ENCODE measurements at places on chromosomes 2 and 18. TPM values are rescaled to one million over a fixed set of nuclear protein-coding genes. Genes with fewer than 3 reads are reported as not detected.

SLC40A1 gene
- total RNA-seq, result 24.8 TPM

SERPINB13 gene
- total RNA-seq, result not detected

ACTR1B gene
- total RNA-seq, result 56.5 TPM

GKN2 gene
- total RNA-seq, result not detected

DNA sequence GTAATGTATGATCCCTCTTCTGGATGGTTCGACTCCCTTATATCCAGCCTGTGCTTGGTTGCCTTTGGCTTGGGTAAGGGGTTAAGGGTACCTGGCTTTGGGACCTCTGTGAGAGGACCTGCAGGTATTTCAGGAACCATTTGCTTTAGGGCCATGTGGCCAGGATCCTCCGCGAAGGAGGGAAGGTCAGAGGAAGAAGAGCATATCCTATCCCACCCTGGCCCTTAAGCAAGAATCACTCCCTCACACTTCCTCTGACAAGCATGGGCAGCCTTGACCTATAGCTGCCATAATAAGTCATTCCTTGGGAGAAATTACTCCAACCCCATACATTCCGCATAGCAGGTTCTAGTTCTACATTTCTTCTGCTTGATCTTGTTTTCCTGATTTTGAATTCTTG lies 59.1 kb upstream of the TXNDC2 start:
- DNase-seq, result no peak
- no peaks in the 10 kb centered on the region for H3K27me3 ChIP-seq
- no peak overlapping the region for H3K27ac ChIP-seq
- peaks cover 34% of the 10 kb centered on the region for H3K4me1 ChIP-seq
- H3K4me3 ChIP-seq, result no peak overlapping the region

- H3K27ac ChIP-seq, result no peak overlapping the region
- no peak overlapping the region for H3K4me3 ChIP-seq
- no peak for DNase-seq
- no peaks in the 10 kb centered on the region for H3K4me1 ChIP-seq
- H3K27me3 ChIP-seq, result no peaks in the 10 kb centered on the region
- no peaks in the 10 kb centered on the region for H3K36me3 ChIP-seq
These were observed 12.8 kb downstream of the CD302 start for GRCh38 chr2:159785195-159785594.

- H3K27ac ChIP-seq, result no peak overlapping the region
- DNase-seq, result no peak
- H3K36me3 ChIP-seq, result no peaks in the 10 kb centered on the region
- H3K4me3 ChIP-seq, result no peak overlapping the region
- H3K4me1 ChIP-seq, result no peaks in the 10 kb centered on the region
These were observed 170.5 kb downstream of the CDH20 start for GRCh38 chr18:61503688-61504087.

BOLL gene
- 8.1 TPM for total RNA-seq

- H3K27me3 ChIP-seq, result no peaks in the 10 kb centered on the region
- DNase-seq, result no peak
- no peak overlapping the region for H3K4me3 ChIP-seq
- no peaks in the 10 kb centered on the region for H3K4me1 ChIP-seq
- no peak overlapping the region for H3K27ac ChIP-seq
These were observed 142.1 kb downstream of the ASXL3 start for GRCh38 chr18:33720133-33720532.

DNA sequence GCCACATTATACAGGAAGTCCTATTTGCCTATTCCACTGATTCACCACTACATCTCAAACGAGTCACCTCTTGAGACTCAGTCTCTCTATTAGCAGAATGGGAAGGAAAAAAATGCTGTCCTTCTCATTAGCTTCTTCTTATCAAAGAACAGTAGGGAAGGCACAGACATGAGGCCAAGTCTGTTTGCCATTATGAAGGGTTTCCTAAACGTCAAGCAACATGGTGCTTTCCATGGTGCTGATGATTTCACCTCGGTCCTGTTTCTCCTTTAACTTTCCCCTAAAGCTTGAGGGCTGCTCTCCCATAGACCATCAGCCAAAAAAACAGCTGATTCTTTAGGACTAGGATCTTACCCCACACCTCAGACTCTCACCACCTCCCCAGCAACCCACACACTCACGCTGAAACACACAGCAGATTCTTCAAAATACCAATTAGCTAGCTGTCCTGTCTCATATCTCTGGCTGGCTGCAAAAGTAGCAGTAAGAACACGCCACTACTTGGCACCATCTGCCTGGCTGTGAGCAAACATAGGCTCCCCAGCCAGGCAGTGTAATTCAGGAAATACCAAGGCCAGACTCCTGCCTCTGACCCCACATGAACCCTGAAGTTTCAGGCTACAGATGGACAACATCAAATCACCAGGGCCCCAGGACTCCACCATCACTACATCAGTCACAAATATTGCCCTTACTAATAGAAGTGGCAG lies 30.5 kb downstream of the GALNT14 start:
- no peak overlapping the region for H3K27ac ChIP-seq
- H3K36me3 ChIP-seq, result no peaks in the 10 kb centered on the region
- H3K27me3 ChIP-seq, result no peaks in the 10 kb centered on the region

- H3K27ac ChIP-seq, result no peak overlapping the region
- H3K27me3 ChIP-seq, result no peaks in the 10 kb centered on the region
- H3K4me1 ChIP-seq, result no peaks in the 10 kb centered on the region
- no peak overlapping the region for H3K4me3 ChIP-seq
- no peak for DNase-seq
These were observed 948.2 kb upstream of the FAM98A start for GRCh38 chr2:34547340-34547739.

DNA sequence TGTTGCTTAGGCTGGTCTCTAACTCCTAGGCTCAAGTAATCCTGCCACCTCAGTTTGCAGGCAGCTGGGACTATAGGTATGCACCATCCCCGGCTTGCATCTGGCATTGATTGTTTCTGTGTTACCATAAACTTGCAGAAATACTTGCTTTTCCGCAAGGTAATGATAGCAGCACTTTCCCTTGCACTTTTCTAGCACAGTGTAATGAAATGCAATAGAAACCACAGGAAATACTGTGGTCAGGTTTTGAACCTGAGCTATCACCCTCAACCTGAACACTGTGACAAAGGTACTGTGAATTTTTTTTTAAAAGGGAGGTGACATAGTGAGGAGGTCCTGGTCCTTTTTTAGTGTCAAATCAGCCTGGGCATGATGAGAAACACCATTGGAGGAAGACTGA lies 38.3 kb downstream of the DHRS9 start:
- no peaks in the 10 kb centered on the region for H3K4me1 ChIP-seq
- H3K36me3 ChIP-seq, result no peaks in the 10 kb centered on the region
- no peak for DNase-seq
- no peak overlapping the region for H3K4me3 ChIP-seq
- no peak overlapping the region for H3K27ac ChIP-seq

MROH2A gene
- total RNA-seq, result not detected

ALPG gene
- total RNA-seq, result not detected

COL3A1 gene
- 42.7 TPM for total RNA-seq

GRCh38 chr2:119657466-119658145 lies 21.4 kb upstream of the TMEM177 start:
- H3K4me1 ChIP-seq, result no peaks in the 10 kb centered on the region
- no peak overlapping the region for H3K4me3 ChIP-seq
- no peaks in the 10 kb centered on the region for H3K36me3 ChIP-seq
- DNase-seq, result no peak
- H3K27me3 ChIP-seq, result no peaks in the 10 kb centered on the region

MC4R gene
- not detected for total RNA-seq

DNA sequence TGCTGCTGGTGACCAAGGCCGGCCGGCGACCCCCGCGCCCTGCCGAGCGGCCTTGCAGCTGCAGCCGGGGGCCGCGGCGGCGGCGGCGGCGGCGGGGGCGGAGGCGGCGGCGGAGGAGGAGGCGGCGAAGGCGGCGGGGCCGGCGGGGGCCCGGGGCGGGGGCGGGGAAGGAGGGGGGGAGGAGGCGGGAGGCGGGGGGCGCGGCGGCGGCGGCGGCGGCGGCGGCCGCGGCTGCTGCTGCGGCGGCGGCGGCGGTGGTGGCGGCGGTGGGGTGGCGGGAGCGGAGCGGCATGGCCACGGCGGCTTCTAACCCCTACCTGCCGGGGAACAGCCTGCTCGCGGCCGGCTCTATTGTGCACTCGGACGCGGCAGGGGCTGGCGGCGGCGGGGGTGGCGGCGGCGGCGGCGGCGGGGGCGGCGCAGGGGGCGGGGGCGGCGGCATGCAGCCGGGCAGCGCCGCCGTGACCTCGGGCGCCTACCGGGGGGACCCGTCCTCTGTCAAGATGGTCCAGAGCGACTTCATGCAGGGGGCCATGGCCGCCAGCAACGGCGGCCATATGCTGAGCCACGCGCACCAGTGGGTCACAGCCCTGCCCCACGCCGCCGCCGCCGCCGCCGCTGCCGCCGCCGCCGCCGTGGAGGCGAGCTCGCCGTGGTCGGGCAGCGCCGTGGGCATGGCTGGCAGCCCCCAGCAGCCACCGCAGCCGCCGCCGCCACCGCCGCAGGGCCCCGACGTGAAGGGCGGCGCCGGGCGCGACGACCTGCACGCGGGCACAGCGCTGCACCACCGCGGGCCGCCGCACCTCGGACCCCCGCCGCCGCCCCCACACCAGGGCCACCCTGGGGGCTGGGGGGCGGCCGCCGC lies 1.5 kb downstream of the POU3F3 start:
- no peak overlapping the region for H3K27ac ChIP-seq
- DNase-seq, result no peak
- peaks cover 87% of the 10 kb centered on the region for H3K27me3 ChIP-seq
- H3K36me3 ChIP-seq, result no peaks in the 10 kb centered on the region
- H3K4me1 ChIP-seq, result peaks cover 33% of the 10 kb centered on the region

CKAP2L gene
- 0.07 TPM for total RNA-seq

GRCh38 chr2:46530639-46531038 lies 51.3 kb downstream of the TMEM247 start:
- H3K36me3 ChIP-seq, result no peaks in the 10 kb centered on the region
- DNase-seq, result no peak
- H3K4me1 ChIP-seq, result no peaks in the 10 kb centered on the region
- H3K4me3 ChIP-seq, result no peak overlapping the region
- H3K27ac ChIP-seq, result no peak overlapping the region

GRCh38 chr2:173231042-173231441 lies 123.6 kb upstream of the CDCA7 start:
- peak; percentile 50 for DNase-seq
- peak overlapping the region; percentile 76 for H3K27ac ChIP-seq
- no peaks in the 10 kb centered on the region for H3K36me3 ChIP-seq

- DNase-seq, result no peak
- H3K27me3 ChIP-seq, result no peaks in the 10 kb centered on the region
- H3K4me3 ChIP-seq, result peak overlapping the region; percentile 95
- H3K27ac ChIP-seq, result peak overlapping the region; percentile 92
- peaks cover 3% of the 10 kb centered on the region for H3K36me3 ChIP-seq
- H3K4me1 ChIP-seq, result peaks cover 18% of the 10 kb centered on the region
These were observed 598 bp upstream of the SNRNP200 start for GRCh38 chr2:96305979-96306308.

- no peaks in the 10 kb centered on the region for H3K36me3 ChIP-seq
- no peak overlapping the region for H3K4me3 ChIP-seq
- no peak overlapping the region for H3K27ac ChIP-seq
- no peaks in the 10 kb centered on the region for H3K27me3 ChIP-seq
These were observed 215.4 kb upstream of the OSR1 start for GRCh38 chr2:19573784-19574183.

GALR1 gene
- total RNA-seq, result not detected

KIF3C gene
- total RNA-seq, result 4.4 TPM

DNA sequence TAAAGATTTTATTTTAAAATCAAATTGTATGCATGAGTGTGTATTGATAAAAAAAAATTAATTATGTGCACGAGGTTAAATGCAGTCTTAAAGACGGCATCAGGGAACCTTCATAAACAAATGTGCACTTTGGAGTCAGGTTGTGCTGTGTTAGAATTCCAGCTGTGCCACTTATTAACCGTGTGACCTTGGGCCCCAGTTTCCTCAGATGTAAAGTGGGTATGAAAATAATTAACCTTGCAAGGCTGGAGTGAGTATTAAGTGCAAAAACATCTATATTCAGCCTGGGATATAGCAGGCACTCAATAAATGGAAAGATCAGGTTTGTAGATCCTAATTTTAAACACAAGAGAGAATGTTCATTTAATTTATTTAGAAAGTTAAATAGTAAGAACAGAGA lies 14.5 kb upstream of the MYCN start:
- DNase-seq, result no peak
- H3K4me3 ChIP-seq, result no peak overlapping the region
- no peak overlapping the region for H3K27ac ChIP-seq
- no peaks in the 10 kb centered on the region for H3K4me1 ChIP-seq

DNA sequence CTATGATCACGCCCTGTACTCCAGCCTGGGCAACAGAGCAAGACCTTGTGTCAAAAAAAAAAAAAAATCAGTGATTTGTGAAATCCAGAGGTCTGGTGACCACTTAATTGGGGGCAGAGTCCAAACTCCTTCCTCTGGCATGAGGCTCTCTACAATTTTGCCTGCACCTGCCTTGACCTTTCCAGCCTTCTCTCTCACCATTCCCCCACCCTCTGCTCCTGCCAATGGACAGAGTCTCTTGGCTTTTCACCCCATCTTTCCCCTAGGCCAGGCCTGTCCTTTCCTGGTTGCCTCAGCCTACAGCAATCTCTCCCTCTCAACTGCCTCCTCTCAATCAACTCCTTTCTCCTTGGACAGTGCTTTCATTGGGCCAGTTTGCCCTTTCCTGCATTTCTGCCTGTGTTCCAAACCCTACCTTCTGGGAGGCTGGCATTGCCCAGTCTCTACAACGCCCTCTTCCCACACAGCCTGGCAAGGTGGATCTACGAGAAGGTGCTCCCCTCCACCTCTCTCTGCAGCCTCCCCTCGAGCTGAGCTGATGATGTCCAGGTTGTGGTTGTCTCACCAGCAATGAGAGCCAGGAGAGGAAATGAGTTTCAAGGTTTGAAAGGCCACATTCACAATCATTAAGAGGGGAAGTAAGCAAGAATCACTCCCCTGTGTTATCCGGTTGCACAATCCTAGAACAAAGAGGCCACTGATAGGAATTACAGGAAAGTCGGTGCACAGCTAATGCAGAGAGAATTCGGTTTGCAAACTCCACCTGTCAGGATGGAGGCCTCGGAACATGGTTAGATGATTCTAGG lies 39.5 kb upstream of the NPAS2 start:
- H3K27ac ChIP-seq, result no peak overlapping the region
- H3K4me3 ChIP-seq, result no peak overlapping the region
- H3K4me1 ChIP-seq, result no peaks in the 10 kb centered on the region
- no peaks in the 10 kb centered on the region for H3K27me3 ChIP-seq

DNA sequence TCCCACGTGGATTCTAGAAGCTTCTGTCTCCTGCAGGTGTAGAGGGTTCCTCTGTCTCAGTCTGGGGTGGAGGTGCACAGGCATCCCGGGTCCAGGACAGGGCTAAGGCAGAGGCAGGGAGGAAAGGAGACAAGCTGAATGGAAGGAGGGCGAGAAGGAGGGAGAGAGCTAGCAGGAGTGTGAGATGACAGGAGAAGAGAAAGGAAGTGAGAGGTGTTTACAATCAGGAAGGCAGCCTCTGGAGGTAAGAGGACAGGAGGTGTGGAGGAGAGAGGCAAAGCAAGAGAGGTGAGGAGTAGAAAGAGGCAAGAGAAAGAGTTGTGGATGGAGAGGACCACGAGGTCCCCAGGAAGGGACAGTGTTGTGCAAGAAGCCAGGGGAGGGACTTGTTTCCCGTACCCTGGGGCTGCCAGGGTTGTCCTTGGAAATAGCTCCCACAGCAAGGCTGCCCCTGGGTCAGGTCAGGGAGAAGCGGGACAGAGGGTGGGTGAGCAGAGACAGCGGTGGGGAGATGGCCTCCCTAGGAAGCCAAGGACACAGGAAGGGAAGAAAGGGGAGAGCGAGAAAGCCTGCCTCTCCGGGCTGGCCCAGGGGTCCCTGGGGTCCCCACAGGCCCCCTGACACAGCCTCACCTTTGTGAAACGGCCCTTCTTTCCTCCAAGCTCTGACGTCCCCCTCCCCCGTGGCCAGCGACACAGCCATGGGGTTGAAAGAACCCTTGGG lies 136.9 kb downstream of the CYP26B1 start:
- no peaks in the 10 kb centered on the region for H3K36me3 ChIP-seq
- DNase-seq, result no peak
- no peaks in the 10 kb centered on the region for H3K4me1 ChIP-seq
- no peak overlapping the region for H3K4me3 ChIP-seq

All from gastrocnemius medialis (tissue), 4 donors.